ENCODE measurements at places on chromosomes 6 and 20.

DNA sequence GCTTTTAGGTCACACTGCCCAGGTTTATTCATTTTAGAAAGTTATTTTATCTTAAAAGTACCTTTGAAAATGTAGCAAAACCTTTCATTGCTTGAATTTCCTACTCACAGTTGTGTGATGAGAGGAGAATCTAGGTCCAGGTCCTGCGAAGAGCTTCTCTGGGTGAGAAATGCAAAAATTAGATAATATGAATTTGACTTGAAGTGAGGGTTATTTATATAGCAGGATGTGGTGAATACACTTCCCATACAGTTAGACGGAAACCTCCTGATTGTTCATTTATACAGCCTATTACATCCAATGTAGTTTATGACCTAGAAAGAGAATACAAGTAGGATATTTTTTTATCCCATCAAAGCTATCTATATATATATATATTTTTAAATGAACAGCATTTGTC, 30.5 kb downstream of the CDKAL1 start:
- DNase-seq = no peak

DNA sequence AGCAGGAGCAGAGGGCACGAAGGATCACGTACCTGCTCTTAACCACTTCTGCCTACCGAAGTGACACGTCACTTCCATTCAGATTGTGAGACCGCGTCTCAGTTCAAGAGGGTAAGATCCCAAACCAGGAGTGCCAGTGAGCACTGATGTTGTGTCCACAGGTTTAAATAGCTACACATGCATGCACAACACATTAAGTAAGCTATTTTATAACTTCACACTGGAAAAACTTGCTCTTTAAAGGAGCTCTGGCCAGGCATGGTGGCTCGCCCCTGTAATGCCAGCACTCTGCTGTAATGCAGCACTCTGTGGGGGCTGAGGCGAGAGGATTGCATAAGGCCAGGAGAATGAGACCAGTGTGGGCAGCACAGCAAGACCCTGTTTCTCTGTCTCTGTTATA, 21.1 kb downstream of the ABHD12 start:
- no peak for DNase-seq

DNA sequence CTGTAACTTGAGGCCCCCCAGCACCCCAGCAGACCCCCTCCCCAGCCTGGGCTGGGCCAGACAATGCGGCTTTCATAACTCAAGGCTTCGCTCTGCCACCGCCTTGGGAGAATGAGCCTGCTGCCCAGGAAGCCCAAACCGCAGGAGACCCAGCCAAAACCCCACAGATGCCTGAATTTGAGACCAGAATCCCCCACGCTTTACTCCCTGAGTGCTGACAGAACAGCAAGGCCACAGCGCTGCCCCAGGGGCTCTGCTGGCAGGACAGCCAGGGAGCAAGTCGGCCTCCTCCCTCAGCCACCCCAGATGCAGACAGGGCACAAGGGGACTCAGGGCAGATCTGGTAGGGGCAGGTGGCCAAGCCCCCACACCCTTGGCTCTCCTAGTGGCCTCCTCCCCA, 2.2 kb downstream of the MDFI start:
- no peak for DNase-seq

- no peak for DNase-seq
Observed at GRCh38 chr6:11890849-11891248, 112.2 kb upstream of the ADTRP start.

DNA sequence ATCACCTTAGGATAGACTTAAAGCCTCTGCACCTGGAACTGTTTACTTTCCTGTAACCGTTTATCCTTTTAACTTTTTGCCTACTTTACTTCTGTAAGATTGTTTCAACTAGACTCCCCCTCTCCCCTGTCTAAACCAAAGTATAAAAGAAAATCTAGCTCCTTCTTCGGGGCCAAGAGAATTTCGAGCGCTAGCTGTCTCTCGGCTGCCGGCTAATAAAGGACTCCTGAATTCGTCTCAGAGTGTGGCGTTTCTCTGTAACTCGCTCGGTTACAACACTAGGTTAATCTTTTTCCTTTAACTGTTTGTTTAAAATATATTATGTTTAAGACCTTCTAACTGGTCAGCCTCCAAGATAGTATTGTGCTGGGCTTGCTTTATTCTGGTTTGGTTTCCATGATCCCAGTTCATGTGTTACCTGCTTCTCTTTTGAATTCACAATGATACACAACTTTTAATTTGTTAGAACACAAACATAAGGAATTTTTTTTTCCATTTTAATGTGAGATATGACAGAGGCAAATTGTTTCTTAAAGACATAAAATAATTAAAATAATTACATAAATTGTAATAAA, 8.7 kb upstream of the NQO2 start:
- DNase-seq = no peak

DNA sequence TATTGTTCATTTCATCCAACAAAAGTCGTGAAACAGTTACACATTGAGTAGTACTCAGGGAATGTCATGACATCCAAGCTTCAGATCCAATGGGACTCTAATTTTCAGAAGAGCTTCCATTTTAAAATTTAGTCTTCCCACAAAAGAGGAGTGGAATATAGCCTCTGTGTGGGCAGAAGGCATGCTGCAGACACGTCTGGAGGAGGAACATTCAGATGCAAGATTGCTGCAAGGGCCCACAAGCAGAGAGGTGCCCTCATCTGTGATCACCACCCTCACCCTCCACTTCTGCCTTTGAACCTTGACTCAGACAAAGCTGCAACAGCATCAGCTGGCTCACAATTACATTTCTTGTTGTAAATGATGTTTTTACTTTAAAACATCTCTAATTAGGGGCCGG, 29.9 kb downstream of the NRN1 start:
- DNase-seq = no peak

DNA sequence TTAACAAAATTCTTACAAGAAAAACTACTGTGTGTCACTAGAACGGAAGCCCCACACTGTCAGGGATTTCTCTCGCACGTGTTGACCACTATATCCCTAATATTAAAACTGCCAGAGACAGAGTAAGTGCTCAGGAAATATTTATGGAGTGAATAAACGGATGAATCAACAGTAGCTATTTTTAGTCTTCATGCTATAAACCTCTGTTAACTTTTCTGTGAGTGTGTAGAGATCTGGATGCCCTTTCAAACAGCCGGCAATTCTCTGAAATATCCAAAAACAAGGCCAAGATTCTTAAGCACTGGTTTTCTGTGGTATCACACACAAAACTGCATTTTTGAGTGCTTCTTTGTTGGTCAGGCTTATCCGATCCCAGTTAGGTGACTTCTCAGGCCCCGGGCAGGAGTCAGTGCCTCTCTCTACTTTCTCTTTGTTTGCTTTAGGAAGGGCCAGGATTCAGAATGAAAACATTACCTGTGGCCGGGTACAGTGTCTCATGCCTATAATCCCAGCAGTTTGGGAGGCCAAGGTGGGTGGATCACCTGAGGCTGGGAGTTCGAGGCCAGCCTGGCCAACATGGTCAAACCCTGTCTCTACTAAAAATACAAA, 15.7 kb downstream of the ATP9A start:
- DNase-seq = peak; percentile 79

- DNase-seq = no peak
Observed at GRCh38 chr6:32154514-32155161, 697 bp downstream of the PPT2 start.

DNA sequence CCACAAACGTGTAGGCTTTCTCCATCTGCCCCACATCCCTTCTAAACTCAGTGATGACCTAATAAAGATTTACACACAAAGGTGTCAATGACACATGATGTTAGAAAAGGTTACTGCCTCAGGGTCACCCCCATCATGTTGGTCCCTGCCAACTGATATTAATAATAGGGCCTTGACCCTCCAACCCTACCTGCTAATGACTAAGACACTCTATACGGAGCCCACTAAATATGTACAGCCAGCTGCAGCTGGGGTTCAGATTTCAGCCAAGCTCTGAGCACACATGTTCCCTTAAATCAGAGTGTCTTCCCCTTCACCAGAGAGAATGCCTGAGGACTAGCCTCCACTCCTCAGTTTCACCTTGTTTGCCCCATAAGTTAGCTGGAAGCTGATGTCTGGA, 67.4 kb upstream of the SNRPB2 start:
- DNase-seq = no peak

DNA sequence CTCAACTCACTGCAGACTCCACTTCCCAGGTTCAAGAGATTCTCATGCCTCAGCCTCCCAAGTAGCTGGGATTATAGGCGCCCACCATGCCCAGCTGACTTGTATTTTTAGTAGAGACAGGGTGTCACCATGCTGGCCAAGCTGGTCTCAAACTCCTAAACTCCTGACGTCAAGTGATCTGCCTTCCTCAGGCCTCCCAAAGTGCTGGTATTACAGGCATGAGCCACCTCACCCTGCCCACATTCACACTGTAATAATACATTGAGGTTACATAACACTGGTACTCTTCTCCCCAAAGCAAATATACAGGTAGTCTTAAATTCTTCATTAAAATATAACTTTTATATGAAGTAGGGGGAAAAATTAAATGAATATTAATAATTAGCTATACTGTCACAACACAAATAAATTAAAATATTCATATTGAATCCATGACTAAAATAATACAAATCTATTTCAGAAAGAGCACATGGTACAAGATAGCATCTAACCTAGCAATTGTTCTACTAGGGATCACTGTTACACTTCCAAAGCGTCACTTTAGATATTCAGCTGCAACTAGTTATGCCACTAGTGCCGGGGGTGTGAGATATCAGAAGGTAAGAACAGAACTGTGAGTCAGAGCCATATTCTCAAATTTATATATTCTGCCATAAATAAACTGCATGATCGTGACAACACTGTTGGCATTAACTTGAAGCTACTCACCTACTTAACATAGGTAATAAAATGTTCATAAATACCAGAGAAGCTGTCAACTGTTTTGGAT, 169.1 kb upstream of the SHLD1 start:
- DNase-seq = no peak

- no peak for DNase-seq
Observed at GRCh38 chr6:138403324-138403800, 661 bp upstream of the HEBP2 start.

GRCh38 chr6:12068899-12069557, 56.9 kb downstream of the HIVEP1 start:
- no peak for DNase-seq

GRCh38 chr6:39342692-39343395, 20.3 kb upstream of the KCNK16 start:
- DNase-seq = no peak

GRCh38 chr6:158631678-158632537, 12.6 kb downstream of the DYNLT1 start:
- DNase-seq = no peak

DNA sequence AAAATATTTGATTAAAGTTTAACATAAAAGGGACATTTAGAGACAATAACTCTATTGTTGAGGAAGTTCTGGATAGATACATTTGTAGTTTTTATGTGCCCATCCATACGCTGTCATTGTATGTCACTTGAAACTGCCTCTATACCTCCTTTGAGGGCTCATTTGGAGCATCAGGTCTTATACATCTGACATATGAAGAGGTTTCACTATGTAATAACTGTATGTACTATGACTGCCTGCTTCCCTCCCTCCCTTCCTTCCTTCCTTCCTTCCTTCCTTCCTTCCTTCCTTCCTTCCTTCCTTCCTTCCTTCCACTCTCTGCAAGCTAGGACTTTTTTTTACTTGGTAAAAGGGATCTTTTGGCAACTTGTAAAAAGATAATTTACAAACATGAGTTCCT, 657.5 kb downstream of the GRIK2 start:
- DNase-seq = no peak

- DNase-seq = no peak
Observed at GRCh38 chr20:7660165-7660564, 280.1 kb downstream of the HAO1 start.

- no peak for DNase-seq
Observed at GRCh38 chr6:150008588-150008987, 16.7 kb downstream of the RAET1L start.

DNA sequence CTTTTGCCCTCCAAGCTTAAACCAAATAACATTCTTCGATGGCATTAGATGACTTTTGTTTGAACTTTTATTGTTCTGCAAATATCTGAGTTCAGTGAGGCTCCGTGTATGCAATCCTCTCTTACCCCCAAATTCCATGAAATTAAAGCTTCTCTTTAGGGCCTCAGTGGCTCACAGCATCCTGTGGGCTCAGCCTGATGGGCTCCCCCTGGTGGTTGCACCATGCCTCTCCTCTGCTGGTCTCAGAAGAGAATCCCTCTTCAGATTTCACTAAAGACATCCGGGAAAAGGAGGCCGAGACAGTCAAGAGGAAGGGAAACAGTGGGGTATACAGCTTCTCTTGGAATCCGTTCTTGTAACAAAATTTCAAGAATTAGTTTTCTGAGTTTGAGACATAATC, 331.6 kb upstream of the NT5E start:
- no peak for DNase-seq

GRCh38 chr20:38286586-38287531, 17.1 kb upstream of the BPI start:
- no peak for DNase-seq

GRCh38 chr6:137040393-137040792, 4.4 kb downstream of the IL20RA start:
- no peak for DNase-seq

- DNase-seq = no peak
Observed at GRCh38 chr6:99177736-99178135, 171.7 kb downstream of the FAXC start.

DNA sequence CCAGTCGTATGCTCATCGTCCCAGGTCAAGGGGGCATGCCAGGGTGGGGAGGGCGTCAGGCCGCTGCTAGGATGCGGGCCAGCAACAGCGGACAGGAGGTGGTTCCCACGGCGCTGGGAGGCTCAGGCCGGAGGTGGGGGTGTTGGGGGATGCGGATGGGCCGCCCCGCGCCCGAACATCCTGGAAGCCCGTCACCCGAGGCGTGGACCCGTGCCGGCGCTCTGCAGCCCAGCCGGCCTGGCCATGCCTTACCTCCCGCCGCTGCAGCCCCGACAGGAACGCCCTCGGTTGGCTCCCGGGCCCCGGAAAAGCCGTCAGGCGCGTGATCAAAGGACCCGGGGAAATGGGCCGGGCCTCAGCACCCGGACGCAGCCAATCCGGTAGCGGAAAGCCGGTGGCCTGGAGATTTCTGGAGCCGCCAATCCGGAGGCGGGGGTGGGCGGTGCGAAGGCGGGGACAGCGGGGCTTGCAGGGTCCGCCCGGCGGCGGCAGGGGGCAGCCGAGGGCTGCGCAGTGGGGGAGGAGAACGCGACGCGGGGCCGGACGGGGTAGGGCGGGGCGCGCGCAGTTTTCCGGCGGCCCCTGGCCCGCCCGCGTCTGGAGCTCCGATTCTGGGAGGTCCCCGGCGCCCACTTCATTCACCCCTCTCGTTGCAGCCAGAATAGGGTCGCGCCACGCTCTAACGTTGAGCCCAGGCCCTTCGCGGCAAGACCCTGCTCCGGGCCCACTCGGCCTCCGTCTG, at the start of gene SMIM29:
Gene SMIM29 (minus strand): TSS at position 280 of the 742 bp plus-strand sequence. CDS start 1,215 bp downstream, outside the sequence.
- DNase-seq = peak; percentile 88

DNA sequence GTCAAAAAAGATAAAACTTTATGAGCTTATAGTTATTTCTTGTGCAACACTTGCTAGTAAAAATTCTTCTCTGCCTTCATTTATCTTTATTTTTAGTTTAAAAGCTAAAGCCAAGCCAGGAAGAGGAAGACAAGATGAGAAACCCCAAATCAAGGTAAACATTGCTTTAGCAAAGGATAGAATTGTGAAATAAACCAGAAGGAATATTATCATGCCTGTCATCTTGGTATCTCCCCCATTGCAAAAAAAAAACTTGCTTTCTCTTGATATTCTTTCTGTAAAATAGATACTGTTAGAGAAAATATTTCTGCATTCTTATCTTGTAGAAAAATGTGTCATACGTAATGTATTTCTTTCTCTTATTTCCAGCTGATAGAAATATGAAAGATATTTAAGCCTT, 432.8 kb downstream of the GJA1 start:
- DNase-seq = no peak

Data from fibroblast of skin of left quadriceps (primary cell).